8988T (cell line): ENCODE measurements at places on chromosomes 2 and 18.

- DNase-seq: no peak
These were observed 22.4 kb upstream of the SSB start for GRCh38 chr2:169776252-169776761.

DNA sequence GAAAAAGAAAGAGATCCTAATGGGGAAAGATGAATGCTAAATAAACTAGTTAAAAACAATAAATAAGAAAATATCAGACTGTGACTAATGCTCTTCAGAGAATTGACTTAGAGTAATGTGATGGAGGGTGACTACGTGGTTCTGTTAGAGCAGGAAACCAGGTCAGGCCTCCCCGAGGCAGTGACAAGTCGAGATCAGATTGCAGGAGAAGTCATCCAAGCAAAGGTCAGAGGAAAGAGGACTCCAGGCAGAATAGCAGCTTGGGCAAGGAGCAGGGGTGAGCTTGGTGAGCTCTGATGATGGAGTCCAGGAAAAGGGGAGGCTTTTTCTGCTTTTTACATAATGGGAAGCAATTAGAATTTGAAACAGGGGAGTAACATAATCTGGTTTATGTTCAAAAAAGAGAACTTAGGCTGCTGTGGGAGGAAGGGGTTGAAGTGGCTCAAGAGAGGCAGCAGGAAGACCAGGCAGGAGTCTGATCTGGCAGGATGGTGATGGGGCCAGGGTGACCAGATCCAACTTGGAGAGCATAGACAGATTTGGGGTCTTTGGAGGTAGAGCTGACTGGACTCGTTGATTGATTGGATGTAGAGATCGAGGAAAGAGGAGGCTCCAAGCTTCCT lies 27.3 kb upstream of the ITGB6 start:
- no peak for DNase-seq

DNA sequence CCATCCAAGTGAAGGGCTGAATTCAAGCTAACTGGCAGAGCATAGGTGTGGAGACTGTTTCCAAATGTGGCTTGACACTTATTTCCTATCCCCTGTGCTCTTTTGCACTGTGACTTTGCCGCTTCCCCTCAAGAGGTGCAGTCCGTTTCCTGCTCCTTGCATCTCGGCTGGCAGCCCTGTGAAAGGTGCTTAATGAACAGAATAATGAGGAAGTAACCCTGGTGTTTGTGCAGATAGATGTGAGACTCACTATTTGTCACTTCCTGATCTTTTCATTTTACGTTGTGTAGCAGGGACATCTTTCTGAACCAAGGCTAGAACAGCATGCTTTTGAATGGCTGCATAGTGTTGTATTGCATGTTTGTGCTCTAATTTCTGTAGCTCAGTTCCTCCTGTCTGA lies 60.8 kb downstream of the CEP192 start:
- no peak for DNase-seq

DNA sequence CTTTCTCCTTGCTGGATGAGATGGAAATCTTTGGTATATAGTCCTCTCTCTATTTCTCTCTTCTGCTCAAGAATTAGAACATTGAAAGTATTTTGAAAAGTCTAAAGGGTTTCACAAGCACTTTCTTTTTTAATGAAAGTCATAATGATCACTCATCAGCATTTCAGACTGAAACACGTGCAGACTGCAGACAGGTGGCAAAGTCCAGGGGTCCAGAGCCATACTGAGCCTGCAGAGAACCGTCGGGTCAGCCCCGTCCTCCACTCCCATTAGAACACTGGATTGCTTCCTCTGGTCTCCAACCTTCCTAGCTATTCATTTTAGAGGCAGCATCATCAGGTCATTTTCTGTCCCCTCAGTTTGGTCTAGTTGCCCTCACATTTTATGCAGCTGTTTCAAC lies 3.1 kb downstream of the TMEM247 start:
- DNase-seq: no peak

GRCh38 chr18:44598514-44598913 lies 82.2 kb upstream of the SETBP1 start:
- no peak for DNase-seq

- no peak for DNase-seq
These were observed 10.6 kb upstream of the NEMP2 start for GRCh38 chr2:190545093-190545492.

DNA sequence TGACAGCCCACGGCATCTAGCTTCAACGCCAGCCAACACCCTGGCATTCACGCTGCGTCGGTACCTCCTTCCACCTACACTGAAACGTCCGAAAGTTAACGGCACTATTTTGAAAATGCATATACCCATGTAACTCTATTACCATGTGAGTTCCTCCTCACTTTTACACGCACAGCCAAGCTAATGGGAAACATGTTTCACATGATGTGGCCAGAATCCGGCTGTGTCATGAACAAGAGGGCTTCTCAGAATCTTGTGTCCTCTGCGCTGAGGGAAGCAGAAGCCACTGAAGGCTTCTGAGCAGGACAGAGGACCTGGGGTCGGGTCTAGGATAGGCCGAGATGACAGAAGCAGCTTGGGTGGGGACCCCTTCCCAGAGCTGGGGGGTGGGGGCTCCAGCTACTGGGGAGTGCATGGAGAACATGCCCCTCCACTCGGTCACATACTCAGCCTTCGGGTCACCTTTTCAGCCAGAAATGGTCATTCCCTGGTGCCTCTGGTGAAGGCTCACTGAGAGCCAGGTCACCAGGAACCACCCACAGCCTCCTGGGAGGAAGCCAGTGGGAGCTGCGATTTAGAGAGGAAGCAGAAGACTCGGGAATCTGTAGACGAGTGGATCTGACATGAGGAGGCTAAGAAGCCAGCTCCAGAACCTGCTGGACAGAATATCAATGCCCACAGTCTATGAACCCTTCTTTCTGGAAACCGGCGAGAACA lies 41.5 kb downstream of the HDAC4 start:
- DNase-seq: no peak

DNA sequence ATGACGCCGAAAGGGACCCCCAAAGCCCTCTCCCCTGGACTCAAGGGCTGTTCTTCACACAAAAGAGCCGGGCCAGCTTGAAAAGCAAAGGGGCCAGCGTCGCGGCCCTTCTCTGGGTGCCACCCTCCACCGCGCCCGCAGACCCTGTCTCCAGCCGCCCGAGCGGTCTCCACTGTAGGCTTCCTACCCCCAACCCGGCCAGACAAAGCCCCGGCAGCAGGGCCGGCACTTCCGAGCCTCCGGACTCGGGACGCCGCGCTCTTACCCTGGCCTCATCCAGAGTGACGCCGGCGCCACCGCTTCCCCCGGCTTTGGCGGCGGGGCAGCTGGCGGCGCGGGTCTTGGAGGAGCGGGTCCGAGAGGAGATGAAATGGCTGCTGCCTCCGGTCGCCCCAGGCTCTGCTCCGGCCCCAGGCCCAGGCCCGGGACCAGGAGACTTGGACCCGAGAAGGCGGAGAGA lies 603 bp downstream of the ATAD2B start:
- DNase-seq: no peak

DNA sequence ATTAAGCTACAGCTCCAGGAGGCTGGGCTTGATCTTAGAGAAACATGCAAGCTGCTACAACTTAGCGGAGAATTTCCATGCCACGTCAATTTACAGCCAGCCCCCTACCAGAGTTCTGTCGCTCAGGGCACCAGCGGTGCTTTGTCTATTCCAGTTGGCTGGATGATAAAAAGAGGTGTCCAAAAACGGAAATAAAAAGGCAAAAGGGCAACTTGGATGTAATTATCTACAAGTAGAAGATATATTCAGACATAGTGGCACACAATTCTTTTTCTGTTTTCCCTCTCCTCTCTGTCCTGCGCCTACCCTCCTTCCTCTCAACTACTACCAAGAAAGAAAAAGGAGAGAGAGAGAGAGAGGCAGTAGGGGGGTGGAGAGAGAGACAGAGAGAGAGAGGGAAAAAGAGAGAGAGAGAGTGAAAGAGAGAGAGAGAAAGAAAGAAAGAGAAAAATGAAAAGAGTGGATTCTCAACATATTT lies 363 bp upstream of the RFTN2 start:
- DNase-seq: no peak

GRCh38 chr2:200635251-200635650 lies 49.4 kb downstream of the AOX1 start:
- DNase-seq: no peak

- DNase-seq: no peak
These were observed 93.0 kb upstream of the ODC1 start for GRCh38 chr2:10541081-10541480.

DNA sequence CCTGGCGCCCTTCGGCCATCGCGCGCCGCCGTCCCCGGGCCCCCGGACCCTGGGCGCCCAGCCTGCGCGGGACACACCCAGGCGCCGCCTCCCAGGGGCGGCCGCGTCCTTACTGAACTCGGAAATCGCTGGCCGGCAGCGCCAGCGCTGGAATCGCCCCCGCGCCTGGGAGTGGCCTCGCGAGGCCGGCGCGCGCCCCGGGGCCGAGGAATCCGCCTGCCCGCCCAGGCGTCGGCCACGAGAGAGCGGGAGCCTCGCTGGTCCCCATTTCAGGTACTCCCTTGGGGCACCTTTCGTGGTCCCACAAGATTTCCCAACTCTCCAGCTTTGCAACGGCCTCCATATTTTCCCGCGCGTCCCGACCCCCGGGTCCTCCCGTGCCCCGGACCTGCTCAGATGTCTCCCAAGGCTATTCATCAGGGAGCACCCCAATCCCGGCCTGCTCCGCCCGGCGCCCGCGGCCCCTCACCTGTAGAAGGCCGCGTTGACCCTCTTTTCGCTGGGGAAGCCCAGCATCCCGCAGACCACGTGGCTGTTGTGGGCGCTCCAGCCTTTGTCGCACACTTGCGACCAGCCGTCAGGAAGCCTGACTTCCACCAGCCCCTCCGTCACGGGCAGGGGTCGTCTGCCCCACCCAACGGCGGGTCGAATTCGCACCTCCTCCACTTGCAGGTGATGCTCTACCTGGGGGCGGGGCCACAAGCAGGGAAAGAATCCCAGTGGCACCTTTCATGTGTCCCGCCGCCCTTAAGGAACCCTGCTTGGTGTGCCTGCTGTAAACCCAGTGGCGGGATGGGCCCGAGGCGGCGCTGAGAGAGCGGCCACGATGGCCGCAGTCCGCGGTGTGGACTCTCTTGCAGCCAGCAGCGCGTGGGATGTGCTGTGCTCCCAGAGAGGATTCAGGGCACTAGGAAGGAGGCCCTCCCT lies 4.6 kb downstream of the LOXL3 start:
- DNase-seq: peak; percentile 91

GRCh38 chr2:15731889-15732271 lies 140.2 kb downstream of the DDX1 start:
- DNase-seq: no peak

GRCh38 chr2:44342854-44343253 lies 18.4 kb downstream of the PREPL start:
- no peak for DNase-seq

- DNase-seq: no peak
These were observed 9.7 kb downstream of the TMEM18 start for GRCh38 chr2:667332-667999.

DNA sequence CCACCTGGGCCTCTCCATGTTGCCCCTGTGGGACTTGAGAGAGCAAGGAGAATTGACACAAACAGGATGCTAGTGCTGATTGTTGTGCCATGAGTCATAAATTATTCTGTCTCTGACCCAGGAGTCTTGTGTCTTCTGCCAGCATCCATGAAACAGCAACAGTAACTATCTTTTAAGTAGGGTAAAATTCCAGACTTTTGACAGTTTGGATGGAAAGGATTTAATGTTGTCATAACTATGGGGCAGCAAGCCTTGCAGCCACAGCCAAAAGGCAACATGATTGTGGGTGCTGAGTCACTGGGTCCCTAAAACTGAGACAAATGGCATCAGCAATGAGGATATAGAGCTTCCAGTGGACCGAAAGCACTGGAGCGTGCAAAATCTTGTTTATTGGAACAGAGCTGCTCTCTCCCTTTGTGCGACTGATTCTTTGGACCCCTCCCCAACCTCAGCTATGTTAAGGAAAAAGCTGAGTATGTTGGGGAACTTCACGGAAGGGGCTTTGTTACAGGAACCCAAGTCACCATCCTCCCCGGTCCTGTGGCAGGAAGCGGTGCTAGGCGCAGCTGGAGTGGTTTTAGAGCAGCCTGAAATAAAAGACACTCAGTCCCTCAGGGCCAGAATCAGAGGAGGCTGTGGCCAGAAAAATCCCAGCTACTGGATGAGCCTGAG lies 9.6 kb upstream of the ITPRIPL1 start:
- no peak for DNase-seq

- DNase-seq: no peak
These were observed 608 bp downstream of the CCDC138 start for GRCh38 chr2:108787216-108787541.

DNA sequence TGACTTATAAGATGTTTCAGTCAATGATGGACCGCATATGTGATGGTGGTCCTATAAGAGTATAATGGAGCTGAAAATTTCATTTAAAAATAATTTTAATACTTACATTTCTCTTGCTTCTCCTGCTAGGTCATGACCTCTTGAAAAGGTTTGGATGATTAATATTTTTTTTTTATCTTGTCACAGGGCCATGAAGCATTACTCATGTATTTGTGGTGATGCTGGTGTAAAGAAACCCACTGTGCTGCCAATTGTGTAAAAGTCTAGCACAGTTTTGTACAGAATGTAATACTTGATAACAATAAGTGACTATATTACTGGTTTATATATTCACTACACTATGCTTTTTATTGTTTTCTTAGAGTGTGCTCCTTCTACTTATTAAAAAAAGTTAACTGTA lies 124.2 kb upstream of the CELF4 start:
- no peak for DNase-seq

GRCh38 chr18:29892960-29893558 lies 1149.5 kb downstream of the DSC3 start:
- DNase-seq: no peak

- no peak for DNase-seq
These were observed 261.1 kb downstream of the CNTNAP5 start for GRCh38 chr2:124286089-124286783.

DNA sequence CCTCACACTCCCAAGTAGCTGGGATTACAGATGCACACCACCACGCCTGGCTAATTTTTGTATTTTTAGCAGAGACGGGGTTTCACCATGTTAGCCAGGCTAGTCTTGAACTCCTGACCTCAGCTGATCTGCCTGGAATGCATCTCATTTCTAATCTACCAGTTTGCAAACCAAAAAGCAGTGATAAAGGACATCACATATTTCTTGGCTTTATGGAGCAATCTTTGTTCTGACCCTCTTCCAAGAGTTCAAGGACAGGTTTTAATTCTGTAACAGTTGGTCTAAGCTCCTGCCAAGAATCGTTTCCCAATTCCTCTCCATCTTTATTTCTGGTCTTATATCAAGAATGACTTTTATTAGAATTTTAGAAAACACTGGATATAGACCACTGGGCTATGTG lies 67.7 kb downstream of the SLC40A1 start:
- DNase-seq: no peak

DNA sequence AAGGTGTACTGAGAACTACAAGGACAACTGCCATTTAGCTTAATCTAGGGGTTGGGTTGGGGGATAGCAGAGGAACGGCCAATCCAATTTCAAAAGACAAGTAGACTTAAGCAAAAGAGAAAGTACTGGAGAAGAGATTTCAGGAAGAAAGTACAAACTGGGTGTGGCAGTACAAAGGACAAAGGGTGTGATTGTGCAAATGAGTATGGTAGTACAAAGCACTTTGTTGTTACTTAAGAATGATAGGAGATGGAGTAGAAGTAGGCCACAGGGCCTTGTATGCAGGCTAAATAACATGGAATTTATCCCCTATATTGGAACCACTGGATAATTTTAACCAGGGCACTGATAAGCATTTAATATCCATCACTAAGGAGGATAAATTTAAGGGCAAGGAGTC lies 4.7 kb upstream of the ORC2 start:
- DNase-seq: no peak

GRCh38 chr2:240963868-240964703 lies 34.3 kb upstream of the SNED1 start:
- peak; percentile 35 for DNase-seq

- no peak for DNase-seq
These were observed 532 bp upstream of the COL3A1 start for GRCh38 chr2:188973641-188974040.

- no peak for DNase-seq
These were observed 15.1 kb downstream of the ACTG2 start for GRCh38 chr2:73907840-73908452.
